Occipital lobe (tissue), 3 donors: ENCODE measurements at places on chromosomes 3 and 15.

DNA sequence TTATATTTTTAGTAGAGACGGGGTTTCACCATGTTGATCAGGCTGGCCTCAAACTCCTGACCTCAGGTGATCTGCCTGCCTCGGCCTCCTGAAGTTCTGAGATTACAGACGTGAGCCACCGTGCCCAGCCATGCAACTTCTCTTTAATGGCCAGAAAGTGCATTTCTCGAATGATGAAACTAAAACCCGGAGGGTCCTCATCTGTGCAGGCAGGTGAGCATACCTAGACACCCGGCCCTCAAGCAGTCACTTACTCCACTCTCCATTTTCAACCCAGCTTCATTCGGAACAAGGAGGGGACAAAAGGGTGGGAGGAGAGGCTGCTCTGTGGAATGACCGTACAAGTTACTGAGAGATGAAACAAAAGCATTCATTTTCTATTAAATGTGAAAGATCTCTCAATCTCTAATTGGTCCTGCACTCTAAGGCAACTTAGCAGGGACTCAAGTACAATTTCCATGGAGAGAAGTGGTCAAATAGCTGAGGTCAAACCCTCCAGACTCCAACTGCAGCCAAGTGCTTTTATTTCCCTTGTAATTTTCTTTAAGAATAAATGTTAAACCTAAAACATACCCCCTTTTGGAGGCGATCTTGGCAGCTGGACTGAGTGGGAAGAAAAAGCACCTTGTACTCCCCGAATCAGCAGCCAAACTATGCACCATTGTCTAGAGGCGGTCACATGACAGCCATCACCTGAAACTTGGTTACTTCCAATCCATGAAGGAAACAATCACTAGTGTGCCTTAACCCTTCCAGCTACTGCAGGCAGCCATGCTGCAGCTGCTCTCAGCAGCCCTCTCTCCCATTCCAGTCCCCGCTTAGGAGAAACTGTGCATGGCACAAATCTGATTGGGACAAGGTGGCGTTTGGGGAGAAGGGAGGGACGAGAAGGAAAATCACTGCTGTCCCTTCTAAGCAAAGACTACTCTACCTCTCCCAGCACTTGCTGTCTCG, 62.2 kb downstream of the VGLL4 start:
- peak; percentile 43 for DNase-seq

- no peak for DNase-seq
Measured at GRCh38 chr15:95261968-95262367, 1030.6 kb downstream of the MCTP2 start.

DNA sequence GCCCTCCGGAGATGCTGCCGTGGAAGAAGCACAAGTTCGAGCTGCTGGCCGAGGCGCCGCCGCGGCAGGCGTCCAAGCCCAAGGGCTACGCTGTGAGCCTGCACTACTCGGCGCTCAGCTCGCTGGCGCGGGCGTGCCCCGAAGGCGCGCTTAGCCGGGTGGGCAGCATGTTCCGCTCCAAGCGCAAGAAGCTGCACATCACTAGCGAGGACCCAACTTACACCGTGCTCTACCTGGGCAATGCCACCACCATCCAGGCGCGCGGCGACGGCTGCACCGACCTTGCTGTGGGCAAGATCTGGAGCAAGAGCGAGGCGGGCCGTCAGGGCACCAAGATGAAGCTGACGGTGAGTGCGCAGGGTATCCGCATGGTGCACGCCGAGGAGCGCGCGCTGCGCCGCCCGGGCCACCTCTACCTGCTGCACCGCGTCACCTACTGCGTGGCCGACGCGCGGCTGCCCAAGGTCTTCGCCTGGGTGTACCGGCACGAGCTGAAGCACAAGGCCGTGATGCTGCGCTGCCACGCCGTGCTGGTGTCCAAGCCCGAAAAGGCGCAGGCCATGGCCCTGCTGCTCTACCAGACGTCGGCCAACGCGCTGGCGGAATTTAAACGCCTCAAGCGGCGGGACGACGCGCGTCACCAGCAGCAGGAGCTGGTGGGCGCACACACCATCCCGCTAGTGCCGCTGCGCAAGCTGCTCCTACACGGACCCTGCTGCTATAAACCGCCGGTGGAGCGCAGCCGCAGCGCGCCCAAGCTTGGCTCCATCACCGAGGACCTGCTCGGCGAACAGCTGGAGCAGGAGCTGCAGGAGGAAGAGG, 1.3 kb downstream of the FAM43A start:
- no peak for DNase-seq

DNA sequence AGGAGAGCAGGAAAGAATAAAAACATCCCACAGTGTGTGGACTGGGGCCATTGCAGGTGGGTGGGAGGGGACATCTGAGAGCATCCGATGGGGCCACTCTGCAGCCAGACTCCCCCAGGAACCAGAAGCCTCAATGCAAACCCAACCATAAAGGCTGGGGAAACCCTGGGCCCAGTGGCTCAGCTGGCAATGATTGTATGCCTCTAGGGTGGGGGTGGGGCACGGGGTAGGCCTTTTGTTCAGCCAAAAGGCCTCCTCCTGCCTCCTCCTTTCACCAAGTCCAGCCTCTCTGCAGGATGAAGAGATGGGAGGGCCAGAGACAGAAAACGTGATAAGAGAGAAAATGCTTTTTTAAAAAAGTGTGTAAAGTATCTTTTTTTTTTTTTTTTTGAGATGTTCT, 45.5 kb upstream of the HERC1 start:
- no peak for DNase-seq

DNA sequence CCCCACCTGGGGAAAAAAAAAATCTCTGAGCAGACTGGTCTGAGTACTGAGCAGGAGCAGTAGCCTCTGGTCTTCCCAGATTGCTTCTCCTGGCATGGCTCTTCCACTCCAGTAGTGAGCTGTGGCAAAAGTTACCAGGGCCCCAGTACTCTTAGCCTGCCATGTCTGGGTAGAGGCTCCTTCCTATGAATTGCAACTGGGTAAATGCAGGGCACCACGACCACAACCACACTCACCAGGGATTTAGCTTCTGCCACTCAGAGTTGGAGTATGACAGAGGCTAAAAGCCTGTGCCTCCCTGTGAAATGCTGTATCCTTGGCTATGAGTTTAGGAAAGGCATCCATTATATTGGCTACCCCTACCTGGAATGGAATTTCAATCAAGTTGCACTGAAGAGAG, 67.9 kb upstream of the CCDC54 start:
- DNase-seq, result no peak

GRCh38 chr3:137692803-137693431, 71.2 kb upstream of the SOX14 start:
- no peak for DNase-seq

GRCh38 chr15:41309226-41309905, 23.0 kb downstream of the OIP5 start:
- DNase-seq, result no peak

DNA sequence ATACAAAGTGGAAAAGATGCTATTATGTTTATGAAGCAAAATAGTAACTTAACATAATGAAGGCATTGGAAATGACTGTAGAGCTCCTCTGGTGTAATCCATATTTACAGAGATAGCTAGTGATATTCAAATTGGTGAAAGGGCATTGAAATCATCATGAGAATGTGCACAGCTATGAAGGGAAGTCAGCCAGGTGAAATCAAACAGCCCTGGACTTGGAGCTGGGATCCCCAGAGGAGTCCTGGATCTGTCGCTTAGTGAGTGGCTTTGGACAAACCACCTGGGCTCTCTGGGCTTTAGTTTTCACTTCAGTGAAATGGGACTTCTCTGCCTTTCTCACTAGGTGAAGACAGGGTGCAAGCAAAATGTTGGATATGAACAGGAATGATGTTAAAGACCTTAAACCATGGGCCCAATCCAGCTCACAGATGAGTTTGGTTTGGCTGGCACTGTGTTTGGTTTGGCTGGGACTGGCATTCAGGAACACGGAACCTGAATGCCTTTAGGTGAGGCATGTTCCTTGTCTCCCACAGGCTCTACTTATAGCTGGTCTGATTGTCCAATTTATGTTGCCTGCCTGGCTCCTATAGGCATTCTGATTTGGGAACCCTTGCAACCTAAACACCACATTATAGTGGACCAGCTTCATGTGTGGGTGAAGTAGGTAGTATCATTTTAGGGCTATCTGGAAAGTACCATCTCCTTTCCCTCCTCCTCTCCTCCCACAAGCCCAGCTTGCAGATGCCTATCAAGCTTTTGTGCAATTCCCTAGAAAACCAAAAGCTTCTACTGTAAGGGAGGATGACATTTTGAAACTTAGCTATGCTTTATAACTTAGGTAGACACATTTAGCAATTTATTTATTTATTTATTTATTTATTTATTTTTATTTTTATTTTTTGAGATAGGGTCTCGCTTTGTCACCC, 110.6 kb upstream of the TNFAIP8L3 start:
- DNase-seq, result no peak

GRCh38 chr3:128323206-128324081, 143.2 kb downstream of the DNAJB8 start:
- no peak for DNase-seq

DNA sequence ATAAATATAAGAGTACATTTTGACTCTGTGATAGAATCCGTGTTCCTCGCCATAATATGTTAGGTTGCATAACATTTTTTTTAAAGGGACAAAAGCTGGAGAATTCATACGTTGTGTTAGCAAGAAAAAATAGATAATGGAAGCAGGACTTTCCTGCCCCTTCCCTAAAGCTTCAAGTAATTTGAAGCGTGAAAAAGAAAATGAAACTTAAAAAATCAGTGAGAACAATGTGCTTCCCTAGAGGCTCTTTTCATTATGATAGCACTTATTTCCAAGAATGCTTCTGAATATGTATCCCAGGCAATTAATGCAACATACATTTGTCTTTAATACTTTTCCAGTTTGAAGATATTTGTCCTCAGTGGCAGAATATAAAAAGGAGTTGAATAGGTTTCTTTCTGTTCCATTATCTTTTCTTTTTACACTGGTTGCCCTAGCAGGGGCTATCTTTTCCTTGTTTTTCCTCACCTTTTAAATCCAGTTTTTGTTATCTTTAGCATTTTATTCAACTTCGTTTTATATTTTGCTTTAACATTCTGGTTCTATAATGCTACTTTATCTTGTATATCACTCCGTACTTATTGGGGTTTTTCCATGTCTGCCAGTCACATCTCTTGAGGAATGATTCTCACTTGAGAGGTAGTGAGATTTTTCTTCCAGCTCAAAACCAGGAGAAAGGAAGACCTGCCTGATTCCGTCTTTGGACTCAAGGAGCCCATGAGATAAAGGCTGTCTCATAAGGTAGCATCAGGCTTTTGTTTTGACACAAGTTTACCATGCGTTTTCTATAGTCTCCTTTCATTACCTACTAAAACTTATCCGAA, 113.8 kb downstream of the MBNL1 start:
- DNase-seq, result no peak

GRCh38 chr15:40146037-40146436, 14.8 kb upstream of the BUB1B start:
- DNase-seq, result no peak
